ENCODE measurements at places on chromosomes 4 and X.
A peak's percentile ranks its signal among the peaks of the same experiment; 100 is the strongest.

DNA sequence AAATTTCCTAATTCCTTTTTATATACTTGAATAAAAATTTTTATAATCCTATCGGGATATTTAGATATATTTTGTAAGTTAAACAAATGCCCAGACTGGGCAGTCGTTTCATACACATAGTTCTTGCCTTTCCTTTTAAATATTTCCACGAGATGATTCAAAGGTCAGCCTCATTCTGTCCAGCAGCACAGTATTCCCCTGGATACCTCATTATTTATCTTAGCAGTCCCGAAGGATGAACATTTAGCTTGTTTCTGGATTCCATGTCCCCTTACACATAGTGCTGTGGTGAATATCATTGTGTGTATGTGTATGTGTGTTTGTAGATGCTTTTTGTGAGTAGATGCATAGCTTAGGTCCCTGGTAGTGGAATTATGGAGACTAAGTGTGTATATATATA lies 38.3 kb downstream of the RAPGEF2 start:
- DNase-seq = no peak

- DNase-seq = no peak
These were observed 93.8 kb downstream of the SLC10A6 start for GRCh38 chr4:86755388-86755787.

DNA sequence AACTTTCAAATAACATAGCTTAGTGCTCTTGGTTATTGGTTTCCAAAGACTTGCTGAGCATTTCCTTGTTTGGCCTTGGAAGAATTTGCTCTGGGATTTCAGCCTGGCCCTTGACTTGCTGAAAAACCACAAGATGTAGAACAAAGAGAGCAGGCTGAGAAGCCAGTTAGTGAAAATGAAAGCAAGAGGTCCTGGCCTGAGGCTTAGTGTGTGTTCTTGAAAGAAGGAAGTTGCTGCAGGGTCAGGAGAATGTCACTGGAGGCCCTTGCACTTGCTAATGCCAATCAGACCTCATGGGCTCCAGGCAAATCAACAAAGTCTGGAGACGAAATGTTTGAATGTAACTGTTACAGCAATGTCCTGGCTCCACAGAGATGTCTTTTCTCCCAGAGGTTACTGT lies 79.4 kb downstream of the SYNPO2 start:
- DNase-seq = no peak

GRCh38 chr4:145920205-145920604 lies 18.4 kb downstream of the ZNF827 start:
- no peak for DNase-seq

DNA sequence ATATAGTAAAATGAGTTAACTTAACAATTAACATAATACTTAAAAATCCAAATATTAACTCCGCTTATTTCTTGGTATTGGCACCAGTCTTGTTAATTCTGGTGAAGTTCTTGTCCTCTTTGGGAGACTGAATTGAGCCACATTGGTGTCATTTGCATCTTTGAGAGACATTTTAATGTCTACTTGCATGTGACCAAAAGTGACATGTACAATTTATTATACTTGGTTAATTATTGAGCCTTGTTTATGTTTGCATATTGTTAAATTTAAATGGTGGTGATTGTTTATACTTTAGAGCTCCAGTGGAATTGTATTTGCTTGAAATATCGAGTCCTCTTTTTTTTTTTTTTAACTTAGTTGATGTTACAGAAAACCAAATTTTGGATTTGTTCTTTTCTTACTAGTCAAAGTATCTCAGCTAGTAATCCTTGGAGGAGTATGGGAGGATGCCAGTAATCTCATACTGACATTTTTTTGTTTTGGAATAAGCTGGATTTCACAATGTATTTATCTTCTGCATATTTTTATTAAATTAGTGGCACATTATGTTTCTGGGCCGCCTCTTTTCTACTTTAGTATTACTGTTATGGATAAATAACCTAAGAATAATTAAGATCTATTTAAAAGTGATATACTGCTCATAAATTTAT lies 3.9 kb downstream of the SPCS3 start:
- no peak for DNase-seq

DNA sequence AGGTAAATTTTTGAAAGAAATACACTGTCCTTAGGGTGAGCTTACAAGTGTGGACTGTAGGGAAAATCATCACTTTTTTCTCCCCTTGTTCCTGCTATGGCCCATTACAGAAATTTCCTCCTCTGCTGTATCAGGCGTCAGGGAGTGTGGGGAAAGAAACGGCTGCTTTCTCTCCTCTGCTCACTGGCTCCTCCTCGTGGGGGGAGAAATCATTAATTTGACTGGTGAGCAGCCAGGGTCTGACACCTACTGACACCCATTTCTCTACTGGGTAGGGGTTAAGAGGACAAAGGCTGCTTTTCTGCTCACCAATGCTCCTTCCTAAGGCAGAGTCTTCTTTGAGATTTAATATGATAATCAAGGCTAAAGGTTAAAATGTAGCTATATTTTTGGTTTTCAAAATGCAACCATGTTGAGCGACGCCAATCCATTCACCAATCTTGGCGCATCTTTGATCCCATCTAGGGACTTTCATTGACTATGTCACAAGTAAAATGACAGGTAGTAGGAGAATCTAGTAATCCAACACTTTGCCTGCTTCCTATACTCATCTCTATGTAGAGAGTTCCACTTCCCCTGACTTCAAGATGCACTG lies 25.1 kb downstream of the SETD7 start:
- DNase-seq = peak; percentile 29

GRCh38 chrX:34805951-34806350 lies 136.6 kb upstream of the FAM47B start:
- no peak for DNase-seq

DNA sequence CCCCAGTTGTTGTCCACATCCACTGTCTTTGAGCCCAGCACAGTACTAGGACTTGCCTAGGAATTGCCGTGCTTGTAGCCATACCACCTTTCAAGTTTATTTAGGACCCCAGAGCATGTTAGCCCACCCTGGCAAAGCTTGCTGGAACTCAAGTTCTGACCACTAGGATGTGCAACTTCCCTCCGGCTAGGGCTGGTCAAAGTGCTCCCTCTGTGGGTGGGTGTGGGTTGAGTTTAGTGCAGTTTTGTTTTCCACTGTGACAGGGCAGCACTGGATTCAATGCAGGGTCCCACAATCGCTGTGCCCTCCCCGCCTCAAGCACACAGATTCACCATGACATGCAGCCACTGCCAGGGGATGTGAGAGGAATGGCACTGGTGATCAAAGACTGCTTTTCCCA lies 96.0 kb downstream of the RASGEF1B start:
- DNase-seq = no peak

DNA sequence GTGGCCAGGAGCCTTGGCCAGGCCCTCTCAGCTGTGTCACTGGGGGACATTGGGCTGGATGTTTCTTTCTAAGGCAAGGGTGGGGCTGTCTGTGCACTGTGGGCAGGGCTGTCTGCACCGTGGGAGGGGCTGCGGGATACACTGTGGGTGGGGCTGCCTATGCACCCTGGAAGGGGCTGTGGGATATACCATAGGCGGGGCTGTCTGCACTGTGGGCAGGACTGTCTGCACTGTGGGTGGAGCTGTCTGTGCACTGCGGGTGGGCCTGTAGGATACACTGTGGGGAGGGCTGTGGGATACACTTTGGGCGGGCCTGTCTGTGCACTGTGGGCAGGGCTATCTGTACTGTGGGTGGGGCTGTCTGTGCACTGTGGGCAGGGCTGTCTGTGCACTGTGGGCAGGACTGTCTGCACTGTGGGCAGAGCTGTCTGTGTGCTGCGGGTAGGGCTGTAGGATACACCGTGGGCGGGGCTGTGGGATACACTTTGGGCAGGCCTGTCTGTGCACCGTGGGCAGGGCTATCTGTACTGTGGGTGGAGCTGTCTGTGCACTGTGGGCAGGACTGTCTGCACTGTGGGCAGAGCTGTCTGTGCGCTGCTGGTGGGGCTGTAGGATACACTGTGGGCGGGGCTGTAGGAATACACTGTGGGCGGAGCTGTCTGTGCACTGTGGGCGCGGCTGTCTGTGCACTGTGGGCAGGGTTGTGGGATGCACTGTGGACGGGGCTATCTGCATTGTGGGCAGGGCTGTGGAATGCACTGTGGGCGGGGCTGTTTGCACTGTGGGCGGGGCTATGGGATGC lies 31.1 kb downstream of the ACOX3 start:
- DNase-seq = no peak

DNA sequence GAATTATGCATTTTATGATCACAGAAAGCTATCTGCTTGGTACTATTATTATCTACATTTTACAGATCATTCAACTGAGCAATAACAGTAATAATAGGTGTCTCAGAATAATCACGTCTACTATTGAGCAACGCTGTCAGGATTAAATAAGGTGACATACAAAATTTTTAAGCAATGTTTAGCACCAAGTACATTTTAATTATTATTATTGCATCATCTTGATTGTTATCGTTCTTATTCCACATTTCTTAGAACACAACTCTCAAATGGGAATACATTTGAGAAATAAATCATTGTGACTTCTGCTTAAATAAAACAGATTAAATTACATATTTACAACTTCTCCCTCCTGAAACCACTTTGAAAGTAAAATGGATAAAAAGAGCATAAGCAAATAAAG lies 1083.5 kb upstream of the ADGRL3 start:
- no peak for DNase-seq

GRCh38 chr4:14807856-14808255 lies 194.4 kb upstream of the CPEB2 start:
- DNase-seq = no peak

DNA sequence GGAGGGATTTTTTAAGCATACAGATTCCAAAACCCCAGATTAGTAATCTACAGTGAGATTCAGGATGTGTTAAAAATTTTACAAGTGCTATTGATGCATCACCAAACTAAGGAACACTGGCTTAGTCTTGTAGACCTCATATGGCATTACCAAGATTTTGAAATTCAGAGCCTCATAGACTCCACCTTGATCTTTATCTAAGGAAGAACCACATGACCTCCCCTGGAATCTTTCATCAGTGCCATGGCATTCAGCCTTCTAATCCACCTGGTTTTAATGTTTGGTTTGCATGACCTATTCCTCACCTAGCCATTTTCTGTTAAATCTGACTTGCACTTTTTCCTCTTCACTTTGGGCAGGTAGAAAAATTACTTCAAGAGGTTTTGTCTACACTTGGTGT lies 171.6 kb downstream of the NKX6-1 start:
- DNase-seq = no peak

- no peak for DNase-seq
These were observed 67.8 kb upstream of the SORBS2 start for GRCh38 chr4:185879666-185880312.

- DNase-seq = no peak
These were observed 2189.1 kb upstream of the AGA start for GRCh38 chr4:179631321-179631720.

- no peak for DNase-seq
These were observed 128.0 kb downstream of the DCLK2 start for GRCh38 chr4:150206265-150206664.

GRCh38 chr4:94603170-94603747 lies 151.5 kb downstream of the PDLIM5 start:
- DNase-seq = no peak
